ENCODE measurements at places on chromosomes 11 and 22. TPM values are rescaled to one million over a fixed set of nuclear protein-coding genes. Genes with fewer than 3 reads are reported as not detected.
A peak's percentile ranks its signal among the peaks of the same experiment; 100 is the strongest.

DNA sequence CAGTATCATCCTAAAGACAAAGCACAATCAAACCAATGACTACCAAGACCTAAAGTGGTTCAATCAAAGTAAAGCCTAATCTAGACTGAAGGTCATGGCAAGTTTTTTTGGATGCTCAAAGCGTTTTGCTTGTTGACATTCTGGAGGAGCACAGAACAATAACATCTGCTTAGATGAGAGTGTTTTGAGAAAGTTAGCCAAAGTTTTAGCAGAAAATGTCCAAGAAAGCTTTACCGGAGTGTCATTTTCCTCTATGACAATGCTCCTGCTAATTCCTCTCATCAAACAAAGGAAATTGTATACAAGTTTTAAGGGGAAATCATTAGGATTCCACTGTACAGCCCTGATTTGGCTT is 256.9 kb upstream of the FAT3 start:
- DNase-seq = no peak

GRCh38 chr11:128042290-128042751 is 545.0 kb downstream of the ETS1 start:
- no peak for DNase-seq

- DNase-seq = no peak
These were observed 345.8 kb downstream of the BRD1 start for GRCh38 chr22:49481659-49482399.

DNA sequence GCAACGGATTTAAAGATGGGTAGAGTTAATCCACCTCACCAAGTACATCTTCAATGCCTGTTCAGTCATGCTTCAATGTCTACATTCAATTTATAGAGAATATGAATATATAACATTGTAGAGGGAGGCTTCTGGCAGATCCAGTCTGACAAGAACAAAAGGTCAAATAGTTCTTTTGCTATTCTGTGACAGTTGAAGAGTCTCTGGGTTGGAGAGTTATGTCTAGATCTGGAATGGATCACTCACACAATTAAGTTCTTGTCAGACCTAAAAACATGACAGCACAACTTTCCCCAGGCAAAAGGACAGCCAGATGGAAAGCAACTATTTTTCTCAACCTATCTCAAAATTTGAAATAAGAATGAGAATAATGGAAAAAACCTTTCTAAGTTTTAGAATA is 15.3 kb upstream of the GAB2 start:
- DNase-seq = no peak

- DNase-seq = no peak
These were observed 31.3 kb upstream of the WNT7B start for GRCh38 chr22:46008291-46008690.

GRCh38 chr11:69079661-69080256 is 31.0 kb downstream of the TPCN2 start:
- DNase-seq = no peak

- peak; percentile 60 for DNase-seq
These were observed 18.3 kb upstream of the MICALL1 start for GRCh38 chr22:37887584-37888378.

DNA sequence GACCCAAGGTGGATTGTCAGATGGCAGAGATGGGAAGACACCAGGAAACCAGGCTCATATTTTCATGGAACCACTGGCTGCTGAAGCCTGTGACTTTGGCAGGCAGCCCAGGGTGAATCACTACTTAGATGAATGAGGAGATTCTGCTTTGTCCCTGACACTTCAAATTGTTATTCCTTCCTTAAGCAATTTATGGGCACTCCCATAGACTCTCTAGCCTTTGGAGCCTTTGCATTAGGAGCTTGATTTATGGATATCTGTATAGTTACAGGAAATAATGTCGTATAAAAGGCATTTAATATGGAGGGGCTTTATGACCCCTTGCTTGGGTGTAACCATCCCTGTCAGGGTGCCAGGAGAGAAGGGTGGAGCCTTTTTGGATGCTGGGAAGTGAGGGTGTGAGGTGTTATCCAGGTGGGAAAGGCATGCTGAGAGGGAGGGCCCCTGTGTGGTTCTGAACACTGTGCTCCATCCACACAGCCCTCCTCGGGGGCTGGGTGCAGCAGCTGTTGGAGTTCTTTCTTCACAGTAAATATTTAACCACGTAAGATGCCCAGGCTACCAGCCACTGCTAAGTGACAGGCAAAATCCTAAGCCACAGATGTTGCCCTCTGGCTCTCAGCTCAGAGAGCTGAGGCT is 35.3 kb downstream of the IL18 start:
- peak; percentile 80 for DNase-seq

DNA sequence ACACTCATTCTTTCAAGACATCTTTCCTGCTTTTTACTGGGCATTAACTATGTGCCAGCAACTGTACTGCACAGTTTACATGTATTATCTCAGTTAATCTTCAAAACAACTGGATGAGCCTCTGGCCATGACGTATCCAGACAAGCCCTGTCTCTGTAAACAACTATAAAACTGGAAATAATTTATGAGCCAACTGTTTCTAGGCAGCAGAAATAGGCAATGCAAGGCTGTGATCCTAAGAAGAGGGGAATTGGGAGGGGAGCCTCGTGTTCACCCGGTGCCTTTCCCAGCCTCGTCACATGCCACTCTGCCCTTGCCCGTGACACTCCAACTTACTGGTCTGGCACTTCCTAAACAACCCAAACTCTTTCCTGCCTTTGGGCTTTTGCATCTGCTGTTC is 82.8 kb downstream of the FBXO7 start:
- DNase-seq = no peak

DNA sequence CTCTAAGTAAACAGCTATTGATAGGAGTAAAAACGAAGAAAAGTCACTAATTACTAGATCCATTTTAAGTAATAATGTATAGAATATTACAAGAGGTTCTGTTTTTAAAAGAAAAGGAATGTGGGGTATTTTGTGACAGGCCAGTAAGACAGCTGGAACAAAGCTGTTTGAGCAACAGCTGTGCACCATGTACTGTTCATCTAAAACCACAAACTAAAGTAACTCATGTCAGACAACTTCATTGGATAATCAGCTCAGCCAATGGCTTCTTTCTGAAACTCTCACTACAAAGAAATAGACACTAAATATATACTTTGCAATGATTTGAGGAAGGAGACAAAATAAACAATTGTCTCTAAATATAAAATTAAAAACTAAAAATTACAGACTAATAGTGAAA is 16.1 kb downstream of the RRAS2 start:
- DNase-seq = no peak

GRCh38 chr11:22635689-22636088 is 10.1 kb upstream of the FANCF start:
- DNase-seq = no peak

GRCh38 chr11:112784323-112785073 is 176.7 kb upstream of the NCAM1 start:
- DNase-seq = peak; percentile 87

DNA sequence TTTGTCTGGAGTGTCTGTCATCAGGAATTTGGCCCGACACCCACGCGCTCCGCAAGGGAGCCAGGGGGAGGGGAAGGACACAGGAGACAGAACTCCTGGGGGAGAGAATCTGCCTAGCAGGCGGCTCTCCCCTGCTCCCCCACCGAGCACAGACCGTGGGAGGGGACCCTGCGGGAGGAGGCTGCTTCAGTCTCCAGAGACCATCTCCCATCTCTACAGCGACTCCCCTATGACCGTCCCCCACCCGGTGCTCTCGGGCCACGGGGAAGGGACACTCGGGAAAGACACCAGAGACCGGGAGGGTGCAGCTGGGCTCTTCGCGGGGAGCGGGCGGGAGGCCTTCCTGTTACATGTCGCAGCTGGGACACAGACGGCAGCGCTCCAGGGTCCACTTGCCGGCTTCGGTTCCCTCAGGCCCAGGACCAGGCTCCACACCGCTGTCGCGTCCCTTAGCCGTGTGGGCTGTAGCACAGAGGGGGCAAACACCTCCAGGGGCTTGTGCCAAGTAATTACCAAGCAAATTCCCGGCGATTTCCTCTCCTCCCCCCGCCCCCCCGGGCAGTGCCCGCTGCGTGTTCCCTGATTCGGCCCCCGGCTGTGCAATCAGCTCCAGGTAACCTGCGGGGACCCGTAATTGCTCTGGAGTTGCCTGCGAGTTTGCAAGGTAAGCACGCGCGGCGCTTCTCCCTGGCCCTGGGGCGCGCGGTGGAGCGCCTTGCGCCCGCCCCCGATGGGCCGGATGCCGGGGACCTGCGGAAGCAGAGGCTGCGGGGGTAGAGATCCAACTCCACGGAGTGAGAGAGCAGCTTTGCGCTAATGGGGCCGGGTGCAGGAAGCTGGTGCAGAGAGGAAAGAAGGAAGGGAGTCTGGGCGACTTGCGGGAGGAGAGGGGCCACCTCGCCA is 155.1 kb upstream of the CADM1 start:
- peak; percentile 59 for DNase-seq

GRCh38 chr22:27419473-27419872 is 382.1 kb downstream of the MN1 start:
- no peak for DNase-seq

DNA sequence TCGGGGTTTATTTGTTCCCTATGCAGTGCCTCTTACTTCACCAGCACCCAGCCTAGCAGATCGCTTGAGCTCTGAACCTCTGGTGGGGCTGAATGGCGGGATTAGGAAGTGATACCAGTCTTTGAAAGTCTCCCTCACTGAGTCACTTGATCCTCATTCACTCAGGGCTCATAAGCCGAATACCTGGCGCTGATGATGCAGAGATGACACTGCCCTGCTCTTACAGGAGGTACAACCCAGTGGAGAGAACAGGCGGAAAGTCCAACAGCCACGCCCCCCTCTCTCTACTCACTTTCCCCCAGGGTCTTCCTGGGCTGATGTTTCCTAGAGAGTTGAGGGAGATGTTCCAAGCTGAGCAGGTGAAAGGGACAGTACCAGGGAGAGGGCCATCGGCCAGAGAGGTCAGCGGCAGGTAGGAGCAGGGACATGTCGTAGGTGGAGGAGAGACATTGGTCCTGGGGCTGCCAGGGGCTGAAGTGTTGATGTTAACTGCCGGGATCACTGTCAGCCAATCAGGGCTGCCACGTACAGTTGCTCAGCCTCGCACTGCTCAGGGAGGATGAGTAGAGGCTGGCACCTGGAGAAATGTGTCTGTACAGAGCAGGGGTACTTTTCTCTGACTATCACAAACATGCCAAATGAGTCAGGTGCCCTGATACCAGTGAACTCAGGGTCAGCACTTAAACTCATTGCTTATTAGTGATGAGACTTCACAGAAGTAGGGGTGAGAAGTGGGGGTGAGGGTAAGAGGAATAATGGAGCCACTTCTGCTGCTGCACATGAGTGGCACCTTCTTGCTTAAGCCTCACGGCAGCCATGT is 9.9 kb upstream of the APOBEC3A start:
- no peak for DNase-seq

- no peak for DNase-seq
These were observed 2.8 kb downstream of the NHERF4 start for GRCh38 chr11:119188067-119188466.

DNA sequence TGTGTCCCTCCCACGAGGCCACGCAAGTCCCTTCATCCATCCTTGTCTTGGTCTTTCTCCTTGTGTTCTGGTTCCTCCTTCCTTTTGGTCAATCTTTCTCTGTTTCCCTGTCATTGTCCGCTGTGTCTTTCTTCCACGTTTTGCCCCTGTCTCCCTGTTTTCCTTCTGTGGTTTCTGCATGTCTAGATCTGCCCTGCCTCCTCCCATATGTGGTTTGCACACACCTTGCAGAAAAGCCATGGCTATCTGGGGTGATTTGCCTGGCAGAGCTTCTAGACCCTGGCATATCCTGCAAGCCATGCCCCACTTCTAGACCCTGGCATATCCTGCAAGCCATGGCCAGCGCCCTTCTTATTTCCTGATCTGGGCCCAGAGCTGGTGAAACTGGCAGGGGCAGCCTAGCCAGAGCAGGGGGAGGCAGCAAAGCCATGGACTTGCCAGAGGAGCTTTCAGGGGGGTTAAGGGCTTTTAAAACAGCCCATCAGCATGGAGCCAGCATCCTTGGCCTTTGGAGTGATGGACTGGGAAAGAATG is 131.6 kb upstream of the NECTIN1 start:
- DNase-seq = peak; percentile 40

DNA sequence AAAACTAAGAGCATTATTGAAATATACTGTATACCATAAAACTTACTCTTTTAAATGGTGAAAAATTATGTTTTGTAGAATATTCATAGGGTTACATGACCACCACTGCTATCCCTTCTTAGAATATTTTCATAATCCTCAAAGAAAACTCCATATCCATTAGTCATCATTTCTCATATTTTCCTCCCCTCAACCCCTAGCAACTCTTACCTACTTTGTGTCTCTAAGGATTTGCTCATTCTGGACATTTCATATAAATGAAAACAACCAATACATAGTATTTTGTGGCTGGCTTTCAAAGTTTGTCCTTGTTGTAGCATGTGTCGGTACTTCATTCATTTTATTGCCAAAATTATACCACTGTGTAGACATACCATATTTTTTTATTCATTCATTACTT is 863.8 kb downstream of the KCNA4 start:
- DNase-seq = no peak

- no peak for DNase-seq
These were observed 32.8 kb downstream of the MYEOV start for GRCh38 chr11:69326622-69327219.

DNA sequence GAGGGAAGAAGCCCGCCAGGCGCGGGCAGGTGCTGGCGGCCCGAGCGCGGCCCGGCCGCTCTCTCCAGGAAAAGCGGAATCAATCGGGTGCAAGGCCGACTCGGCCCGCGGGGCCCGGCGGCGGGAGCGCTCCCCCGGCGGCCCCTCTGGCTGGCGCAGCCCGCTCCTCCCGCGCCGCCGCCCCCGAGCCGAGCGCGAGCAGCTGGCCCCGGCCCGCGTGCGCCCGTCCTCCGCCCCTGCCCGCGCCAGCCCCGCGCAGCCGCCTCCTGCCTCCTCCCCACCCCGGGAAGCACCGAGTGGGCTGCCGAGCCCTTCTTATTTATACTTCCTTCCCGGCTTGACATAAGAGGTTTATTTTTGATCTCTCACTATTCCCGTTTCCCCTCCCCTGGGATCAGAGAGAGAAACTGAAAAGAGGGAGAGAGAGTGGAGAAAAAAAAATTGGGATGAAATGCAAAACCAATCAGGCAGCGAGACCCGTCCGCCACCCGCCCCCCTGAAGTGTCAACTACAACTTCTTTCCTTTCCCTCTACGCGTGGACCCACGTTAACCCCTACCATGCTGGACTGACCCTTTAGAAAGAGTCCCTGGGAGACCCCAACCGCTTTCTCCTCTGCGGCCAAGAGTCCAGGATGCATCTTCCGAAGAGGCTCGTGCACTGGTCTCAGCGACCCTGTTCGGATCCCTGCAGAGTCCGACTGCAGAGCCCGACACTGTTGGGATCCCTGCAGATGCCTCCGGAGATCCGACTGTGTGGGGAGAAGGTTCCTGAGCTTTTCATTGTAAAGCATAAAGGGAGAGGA is at the start of gene ADAMTS8:
TSS of gene ADAMTS8 (minus strand) at position 294 of the 804 bp plus-strand sequence. CDS start 323 bp downstream, outside the sequence.
- no peak for DNase-seq

The ARRB1 gene
- total RNA-seq = 31.3 TPM

The C11orf52 gene
- total RNA-seq = 5.2 TPM

The CCDC89 gene
- total RNA-seq = 1.1 TPM

The MDK gene
- total RNA-seq = 23.4 TPM

The PTPRCAP gene
- 4.8 TPM for total RNA-seq

The RSF1 gene
- total RNA-seq = 100 TPM

The PEX26 gene
- total RNA-seq = 34.1 TPM

The FOLH1 gene
- total RNA-seq = 1.6 TPM
